ENCODE measurements at places on chromosomes 5 and 9.

GRCh38 chr9:6522263-6522662 is 109.3 kb downstream of the UHRF2 start:
- DNase-seq, result no peak

GRCh38 chr5:180114304-180115003 is 42.9 kb upstream of the RNF130 start:
- DNase-seq, result no peak

- no peak for DNase-seq
These were observed 15.1 kb upstream of the LPCAT1 start for GRCh38 chr5:1538741-1539392.

DNA sequence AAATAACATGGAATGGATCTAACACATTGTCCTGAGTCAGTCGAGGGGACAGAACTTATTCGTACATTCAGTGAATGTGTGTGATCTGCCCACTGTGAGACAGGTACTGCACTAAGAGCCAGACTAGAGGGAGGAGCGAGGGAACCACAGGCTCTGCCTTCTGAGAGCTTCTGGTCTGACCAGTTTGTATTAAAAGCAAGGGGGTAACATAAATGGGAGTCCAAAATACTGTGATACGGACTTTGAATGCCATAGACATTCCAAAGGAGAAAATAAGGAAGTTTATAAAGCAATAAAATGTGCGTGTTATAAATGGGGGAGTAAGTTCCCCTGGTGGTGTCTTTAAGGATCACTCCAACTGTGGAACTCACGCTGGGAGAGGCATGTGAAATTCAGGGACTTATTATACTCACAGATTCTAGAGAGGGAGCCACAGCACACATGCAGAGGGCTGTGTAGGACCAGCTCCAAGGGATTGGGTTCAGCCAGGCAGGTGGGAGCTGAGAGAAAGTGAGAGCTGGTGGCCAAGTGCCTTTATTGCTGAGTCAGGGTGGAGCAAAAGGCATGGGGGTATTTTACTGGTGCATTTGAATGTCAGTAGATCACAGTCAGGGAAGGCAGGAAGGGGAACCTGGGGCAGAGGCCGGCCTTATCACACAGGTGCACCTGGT is 186.5 kb upstream of the WWC1 start:
- DNase-seq, result no peak
